ENCODE measurements at places on chromosomes 2 and 18. TPM values are rescaled to one million over a fixed set of nuclear protein-coding genes. Genes with fewer than 3 reads are reported as not detected.

The SESTD1 gene
- total RNA-seq, result 107 TPM

The ZSWIM2 gene
- total RNA-seq, result not detected

The MAPRE3 gene
- total RNA-seq, result 27.1 TPM

The CROCC2 gene
- total RNA-seq, result 3.4 TPM

The SLC4A5 gene
- 4.2 TPM for total RNA-seq

The CNDP1 gene
- total RNA-seq, result not detected

Data from lower lobe of right lung (tissue), 2 donors.